ENCODE measurements at places on chromosomes 13 and 19.

GRCh38 chr13:31208559-31209122 lies 8.9 kb downstream of the B3GLCT start:
- DNase-seq, result no peak

DNA sequence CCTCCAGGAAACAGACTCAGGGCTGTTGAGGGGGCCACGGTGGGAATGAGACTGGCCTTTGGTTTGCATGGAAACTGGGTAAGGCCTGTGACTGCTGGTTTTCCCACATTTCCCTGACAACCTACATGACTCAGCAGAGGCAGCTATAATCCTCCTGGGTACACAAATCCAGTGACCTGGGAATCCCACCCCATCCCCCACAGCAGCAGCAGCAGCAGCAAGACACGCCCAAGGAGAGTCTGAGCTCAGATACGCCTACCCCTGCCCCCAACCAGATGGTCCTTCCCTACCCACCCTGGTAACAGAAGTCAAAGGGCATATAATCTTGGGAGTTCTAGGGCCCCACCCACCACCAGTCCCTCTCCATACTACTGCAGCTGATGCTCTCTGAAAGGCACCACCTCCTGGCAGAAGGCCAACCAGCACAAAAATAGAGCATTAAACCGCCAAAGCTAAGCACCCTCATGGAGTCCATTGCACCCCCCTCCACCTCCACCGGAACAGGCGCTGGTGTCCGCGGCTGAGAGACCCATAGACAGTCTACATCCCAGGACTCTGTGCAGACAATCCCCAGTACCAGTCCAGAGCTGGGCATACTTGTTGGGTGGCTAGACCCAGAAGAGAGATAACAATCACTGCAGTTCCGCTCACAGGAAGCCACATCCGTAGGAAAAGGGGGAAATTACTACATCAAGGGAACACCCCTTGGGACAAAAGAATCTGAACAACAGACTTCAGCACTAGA lies 237.2 kb upstream of the SPRY2 start:
- no peak for DNase-seq

GRCh38 chr13:51539887-51540286 lies 44.4 kb upstream of the WDFY2 start:
- DNase-seq, result no peak

- no peak for DNase-seq
Measured at GRCh38 chr13:46050771-46051170, 1.8 kb downstream of the ZC3H13 start.

- no peak for DNase-seq
Measured at GRCh38 chr13:36966404-36966803, 32.7 kb downstream of the ALG5 start.

DNA sequence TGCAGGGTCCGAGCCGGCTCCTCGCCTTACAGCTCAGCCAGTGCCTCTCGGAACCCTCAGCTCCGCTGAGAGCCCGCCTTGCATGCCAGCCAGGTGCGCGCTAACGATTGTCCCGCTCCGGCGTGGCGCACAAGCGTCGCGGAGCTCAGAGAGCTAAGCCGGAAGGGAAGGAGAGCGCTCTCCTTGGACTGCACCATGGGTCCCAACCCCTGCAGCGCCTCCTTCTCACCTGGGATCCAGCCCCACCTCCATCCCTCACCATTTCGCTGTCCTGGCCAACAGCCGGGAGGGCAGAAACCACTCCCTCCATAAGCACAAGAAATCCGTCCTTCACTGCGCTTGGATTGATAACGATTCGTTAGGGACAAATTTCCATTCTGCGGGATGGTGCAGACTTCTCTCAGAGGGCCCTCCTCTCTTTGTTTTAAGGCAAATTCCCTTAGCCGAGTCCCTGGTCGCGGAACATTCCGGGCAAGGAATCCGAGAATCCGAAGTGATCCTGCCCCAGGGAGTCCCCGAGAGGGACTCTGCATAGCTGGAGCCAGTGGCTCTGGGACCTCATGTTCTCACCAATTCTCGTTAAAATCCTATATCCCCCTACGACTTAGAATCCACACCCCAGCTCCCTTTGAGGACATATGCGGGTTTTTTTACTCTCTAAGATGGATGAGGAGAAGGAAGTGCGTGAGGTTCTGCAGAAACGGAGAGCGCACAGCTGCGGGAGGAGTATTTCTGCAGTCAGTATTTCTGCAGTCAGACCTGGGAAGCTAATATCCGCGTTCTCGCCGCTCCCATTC lies 2.8 kb downstream of the GSX1 start:
- no peak for DNase-seq

DNA sequence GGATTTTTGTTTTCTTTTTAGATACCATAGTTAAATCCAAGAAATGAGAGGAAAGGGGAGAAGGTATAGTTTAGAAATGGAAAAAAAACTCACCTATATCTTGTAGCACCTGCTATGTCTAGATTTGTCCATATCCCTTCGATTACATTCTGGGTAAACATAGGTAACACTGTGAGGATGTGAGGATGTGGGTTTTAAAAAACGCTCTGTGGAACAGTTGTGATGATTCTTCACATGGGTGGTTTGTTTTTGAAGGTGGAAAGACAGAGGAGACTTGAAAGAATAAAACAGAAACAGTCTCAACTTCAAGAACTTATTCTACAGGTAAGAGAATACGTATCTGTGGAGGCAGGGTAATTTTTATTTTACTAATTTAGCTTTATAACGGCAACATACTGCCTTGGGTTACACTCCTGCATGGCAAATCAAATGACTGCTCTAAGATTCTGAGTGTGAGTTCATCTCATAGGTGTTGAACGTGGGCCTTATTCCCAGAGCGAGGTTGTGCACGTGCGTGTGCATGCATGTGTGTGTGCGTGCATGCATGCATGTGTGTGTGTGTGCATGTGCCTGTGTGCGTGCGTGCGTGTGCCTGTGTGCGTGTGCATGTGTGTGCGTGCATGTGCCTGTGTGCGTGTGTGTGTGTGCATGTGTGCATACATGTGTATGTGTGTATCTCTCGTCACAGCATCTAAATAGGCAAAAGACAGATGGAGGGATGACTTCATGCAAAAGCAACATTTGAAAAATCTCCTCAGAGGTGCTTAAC lies 23.5 kb downstream of the ATP4B start:
- DNase-seq, result no peak

- DNase-seq, result no peak
Measured at GRCh38 chr13:86324191-86324590, 525.0 kb upstream of the SLITRK6 start.

GRCh38 chr19:51090471-51090870 lies 7.8 kb upstream of the KLK14 start:
- DNase-seq, result no peak

GRCh38 chr13:102718746-102719145 lies 23.9 kb upstream of the METTL21C start:
- DNase-seq, result no peak

- no peak for DNase-seq
Measured at GRCh38 chr13:79311386-79311785, 94.7 kb downstream of the RBM26 start.

GRCh38 chr13:39047560-39047959 lies 9.3 kb downstream of the NHLRC3 start:
- DNase-seq, result no peak

- DNase-seq, result no peak
Measured at GRCh38 chr13:62185631-62186255, 770.1 kb upstream of the PCDH20 start.

DNA sequence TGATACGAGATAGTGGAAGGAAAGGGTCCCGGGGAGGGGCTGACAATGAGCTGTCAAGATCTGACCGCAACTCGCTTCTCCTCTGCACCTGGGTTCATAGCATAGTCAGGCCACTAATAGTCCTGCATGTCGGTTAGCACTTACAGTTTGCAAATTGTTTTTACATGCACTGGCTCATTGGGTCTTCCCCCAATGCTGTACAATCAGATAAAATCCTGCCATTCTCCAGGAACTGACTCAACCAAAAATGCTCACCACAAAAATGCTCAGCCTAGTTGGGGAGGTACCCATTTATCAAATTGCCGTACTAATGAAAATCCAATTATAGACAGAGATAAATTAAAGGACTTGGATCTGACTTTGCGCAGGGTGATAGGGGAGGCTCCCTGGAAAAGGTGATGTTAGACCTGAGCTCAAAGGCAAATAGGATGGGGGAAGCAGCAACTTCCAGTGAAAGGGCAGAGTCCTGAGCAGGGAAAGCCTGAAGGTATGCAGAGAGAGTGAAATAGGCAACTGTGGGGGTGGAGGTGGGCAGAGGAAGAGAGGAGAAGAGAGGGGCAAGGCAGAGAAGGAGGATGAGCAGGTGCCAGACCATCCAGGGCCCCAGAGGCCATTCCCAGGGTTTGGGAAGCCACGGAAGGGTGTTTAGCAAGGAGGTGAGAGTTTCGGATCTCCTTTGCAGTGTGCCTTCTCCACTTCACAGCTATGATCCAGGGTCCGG lies 326.1 kb upstream of the TSHZ3 start:
- no peak for DNase-seq

GRCh38 chr13:90184355-90184754 lies 1163.1 kb upstream of the MIR17HG start:
- DNase-seq, result no peak

- peak; percentile 74 for DNase-seq
Measured at GRCh38 chr19:18589380-18590272, 1.0 kb downstream of the REX1BD start.

- peak; percentile 31 for DNase-seq
Measured at GRCh38 chr13:45194081-45194939, 6.5 kb downstream of the KCTD4 start.

DNA sequence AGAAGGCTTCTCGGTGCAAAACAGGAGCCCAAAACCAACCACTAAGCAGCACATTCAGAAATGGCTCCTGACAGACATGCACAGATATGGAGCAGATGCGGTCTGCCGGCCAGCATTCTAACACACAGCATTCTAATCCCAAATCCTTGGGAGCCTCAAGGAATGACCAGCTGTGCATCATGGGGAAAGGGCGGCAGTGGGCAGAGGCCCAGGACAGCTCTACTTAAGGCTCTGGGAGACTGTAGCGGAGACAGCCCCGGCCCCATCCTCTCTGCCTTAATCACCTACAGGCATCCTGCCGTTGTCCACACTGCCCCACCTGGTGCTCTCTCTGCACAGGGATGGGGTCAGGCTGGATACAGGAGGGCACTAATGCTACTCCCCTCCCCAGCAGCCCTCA lies 1016.0 kb downstream of the UQCRFS1 start:
- no peak for DNase-seq

DNA sequence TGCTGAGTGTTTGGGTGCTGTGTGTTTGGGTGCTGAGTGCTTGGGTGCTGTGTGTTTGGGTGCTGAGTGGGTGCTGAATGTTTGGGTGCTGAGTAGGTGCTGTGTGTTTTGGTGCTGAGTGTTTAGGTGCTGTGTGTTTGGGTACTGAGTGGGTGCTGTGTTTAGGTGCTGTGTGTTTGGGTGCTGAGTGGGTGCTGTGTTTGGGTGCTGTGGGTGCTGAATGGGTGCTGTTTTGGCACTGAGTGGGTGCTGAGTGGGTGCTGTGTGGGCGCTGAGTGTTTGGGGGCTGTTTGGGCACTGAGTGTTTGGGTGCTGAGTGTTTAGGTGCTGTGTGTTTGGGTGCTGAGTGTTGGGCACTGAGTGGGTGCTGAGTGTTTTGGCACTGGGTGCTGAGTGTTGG lies 48.5 kb upstream of the F7 start:
- DNase-seq, result peak; percentile 8

GRCh38 chr13:51444922-51445321 lies 7.9 kb downstream of the INTS6 start:
- no peak for DNase-seq

DNA sequence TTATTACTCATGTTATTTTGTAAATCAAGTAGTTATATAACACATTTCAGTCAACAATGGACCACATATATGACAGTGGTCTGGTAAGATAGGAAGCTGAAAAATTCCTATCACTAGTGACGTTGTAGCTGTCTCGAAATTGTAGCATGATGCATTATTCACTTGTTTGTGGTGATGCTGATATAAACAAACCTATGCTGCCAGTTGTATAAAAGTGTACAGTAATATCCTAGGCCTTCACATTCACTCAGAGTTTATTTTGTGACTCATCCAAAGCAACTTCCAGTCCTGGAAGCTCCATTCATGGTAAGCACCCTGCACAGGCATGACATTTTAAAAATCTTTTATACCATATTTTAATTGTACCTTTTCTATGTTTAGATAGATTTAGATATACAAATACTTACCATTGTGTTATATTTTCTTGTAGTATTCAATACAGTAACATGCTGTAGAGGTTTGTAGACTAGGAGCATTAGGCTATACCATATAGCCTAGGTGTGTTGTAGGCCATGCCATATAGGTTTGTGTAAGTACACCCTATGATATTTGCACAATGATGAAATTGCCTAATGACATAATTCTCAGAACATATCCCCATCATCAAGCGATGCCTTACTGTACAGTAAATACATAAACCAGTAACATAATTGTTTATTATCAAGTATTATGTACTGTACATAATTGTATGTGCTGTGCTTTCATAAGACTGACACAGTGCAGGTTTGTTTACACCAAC lies 49.3 kb downstream of the IFT88 start:
- DNase-seq, result no peak

GRCh38 chr19:50837300-50837699 lies 3.9 kb upstream of the KLK15 start:
- peak; percentile 67 for DNase-seq

GRCh38 chr19:50723735-50724521 lies 764 bp downstream of the CLEC11A start:
- DNase-seq, result no peak

DNA sequence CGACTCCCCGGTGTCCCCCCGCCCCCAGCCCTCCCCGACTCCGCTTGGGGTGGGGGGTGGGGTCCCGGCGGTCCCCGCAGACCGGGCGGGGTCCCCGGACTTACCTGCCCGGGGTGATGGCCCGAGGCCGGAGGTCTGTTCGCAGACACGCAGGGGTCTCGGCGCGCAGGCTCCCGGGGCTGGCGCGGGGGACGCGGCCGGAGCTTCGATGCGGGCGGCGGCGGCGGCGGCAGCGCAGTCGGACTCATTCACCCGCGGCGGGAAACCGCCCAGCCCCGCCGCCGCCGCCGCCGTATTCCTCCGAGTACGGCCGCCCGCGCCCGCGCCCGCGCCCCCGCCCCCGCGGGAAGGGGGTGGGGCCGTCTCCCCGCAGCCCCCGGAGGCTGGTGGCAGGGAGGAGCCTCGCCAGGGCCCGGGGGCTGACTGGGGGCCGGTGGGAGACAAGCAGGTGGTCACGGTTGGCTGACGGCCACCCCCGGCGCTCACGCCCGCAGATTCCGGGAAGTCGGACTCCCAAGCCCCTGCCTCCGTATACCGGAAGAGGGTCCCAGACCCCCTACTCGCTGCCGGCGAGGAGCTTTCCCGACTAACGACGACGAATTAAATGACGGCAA lies at the start of gene C2CD4C:
Gene C2CD4C, minus strand, starts transcription at position 246 of the 614 bp plus-strand sequence. CDS start 786 bp downstream, outside the sequence.
- peak; percentile 47 for DNase-seq

DNA sequence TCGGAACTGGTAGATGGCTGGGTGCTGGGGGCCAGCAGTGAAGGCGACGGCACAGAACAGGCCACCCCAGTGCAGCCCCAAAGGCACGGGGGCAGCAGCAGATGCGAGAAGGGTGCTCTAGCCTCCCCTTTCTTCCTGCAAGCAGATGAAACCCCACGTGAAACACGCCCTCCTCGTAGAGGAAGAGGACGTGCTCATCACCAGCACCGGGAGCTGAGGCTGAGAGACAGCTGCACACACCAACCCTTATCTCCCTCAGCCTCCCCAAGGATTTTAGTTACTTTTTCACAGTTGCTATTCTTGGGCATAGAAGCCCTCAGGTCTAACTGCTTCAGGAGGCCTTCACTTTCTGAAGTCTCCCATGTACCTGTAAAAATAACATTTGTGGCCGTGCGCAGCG lies 11.9 kb downstream of the ZNF787 start:
- no peak for DNase-seq
